Activated T-helper 1 cell treated with anti-CD3 and anti-CD28 coated beads, Interleukin-12 subunit alpha, Interleukin-12 subunit beta, Interleukin-2, Interleukin-4 antibody, amounts not matched to agents 30 ng/mL and 10 ng/mL and 1 ng/mL, durations not matched to agents 14 hours and 24 hours and 36 hours (primary cell): ENCODE measurements at places on chromosomes 1 and 21. TPM values are rescaled to one million over a fixed set of nuclear protein-coding genes. Genes with fewer than 3 reads are reported as not detected.
A peak's percentile ranks its signal among the peaks of the same experiment; 100 is the strongest.

- no peak for DNase-seq
Observed at GRCh38 chr1:162213281-162213912, 143.9 kb downstream of the NOS1AP start.

DNA sequence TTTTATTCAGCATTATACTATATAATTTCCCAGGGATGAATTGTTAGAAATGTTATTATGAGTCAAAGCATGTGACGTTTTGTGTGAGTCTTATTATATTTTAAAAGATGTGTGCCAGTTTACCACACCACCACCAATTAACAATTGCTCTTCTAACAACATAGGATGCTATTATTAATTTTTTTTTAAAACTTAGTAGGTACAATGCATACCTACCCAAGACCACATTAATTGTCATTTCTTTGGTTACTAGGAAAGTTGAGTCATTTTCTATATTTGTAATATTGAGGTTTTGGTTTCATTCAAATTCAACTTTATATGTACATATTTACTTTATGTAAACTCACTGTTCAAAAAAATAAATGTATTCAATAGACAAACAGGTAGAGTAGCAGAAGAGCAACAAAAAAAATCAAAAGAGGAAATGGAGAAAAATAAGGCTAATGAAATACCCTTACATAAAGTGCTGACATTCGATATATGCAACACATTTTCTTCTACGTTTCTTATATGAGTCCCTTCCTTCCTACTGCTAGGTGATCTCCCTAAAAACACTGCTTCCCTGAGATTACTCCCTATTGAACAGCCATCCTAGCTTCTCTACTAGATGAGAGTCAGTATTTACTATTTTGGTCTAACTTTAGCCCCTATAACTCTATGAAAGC is 9.6 kb downstream of the GCLM start:
- DNase-seq: no peak

Gene BNIPL
- total RNA-seq: 0.70 and 0.73 TPM in 2 replicates

Gene TMEM240
- total RNA-seq: 0.41 and 1.0 TPM in 2 replicates

Gene SH2D2A
- total RNA-seq: 283 and 286 TPM in 2 replicates

DNA sequence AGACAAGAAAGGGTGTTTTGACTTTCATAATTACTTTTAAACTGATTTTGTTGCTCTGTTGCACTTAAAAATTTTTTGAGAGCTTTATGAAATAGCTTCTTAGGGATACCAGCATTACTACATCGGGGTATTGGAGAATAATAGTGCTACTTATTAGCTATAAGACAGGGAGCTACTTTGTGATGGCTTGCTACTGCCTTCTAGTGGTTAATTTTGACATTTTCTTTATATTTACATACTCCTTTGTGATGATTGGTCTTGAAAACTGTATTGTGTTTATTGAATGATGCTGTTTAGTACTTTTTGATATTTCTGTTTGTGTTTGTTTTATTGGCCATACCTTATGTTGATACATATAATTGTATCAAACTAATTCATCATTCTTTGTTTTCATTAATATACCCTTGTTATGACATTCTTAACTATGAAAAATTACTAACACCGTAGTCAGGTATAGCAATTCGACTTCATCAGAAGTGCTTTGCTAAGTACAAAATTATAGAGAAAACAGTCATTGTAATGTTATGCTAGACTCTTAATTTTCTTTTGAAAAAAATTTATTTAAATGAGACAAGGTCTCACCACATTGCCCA is 85.5 kb downstream of the CLIC4 start:
- no peak for DNase-seq

DNA sequence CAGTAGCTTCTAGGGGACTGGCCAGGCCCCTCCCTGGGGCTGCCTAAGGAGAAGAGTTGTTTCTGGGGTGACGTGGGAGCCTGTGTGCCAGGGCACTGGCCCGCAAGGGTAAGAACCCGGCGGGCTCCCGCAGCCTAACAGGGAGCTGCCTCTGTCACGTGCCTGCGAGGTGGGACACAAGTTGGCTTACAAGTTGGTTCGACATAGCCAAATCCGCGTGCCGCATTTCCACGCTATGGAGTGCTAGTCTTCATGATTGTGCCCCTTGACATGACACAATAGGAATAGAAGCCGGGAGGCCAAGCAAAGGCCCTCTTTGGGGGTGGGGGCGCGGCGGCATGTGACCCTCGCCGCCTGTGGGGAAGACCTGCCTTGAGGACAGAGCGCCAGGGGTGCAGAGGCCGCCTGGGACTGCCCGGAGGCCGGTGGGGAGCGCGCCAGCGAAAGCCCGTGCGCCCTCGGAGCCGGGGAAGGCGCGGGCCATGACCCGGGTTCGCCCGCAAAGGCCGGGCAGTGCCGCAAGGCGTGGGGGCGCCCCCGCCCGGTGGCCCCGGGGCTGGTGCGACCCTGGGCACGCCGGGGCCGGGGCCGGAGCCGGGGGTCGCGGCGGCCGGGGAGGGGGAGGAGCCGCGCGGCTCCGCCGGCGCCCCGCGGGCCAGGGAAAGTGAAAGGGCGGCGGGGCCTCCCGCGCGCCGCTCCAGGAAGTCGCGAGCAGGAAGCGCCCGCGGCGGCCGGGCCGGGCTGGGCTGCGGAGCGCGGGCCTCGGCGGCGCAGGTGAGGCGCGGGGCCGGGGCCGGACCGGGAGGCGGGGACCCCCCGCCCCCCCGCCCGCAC is at the start of gene SLC37A1:
SLC37A1 (plus strand) TSS at position 702 of the 834 bp plus-strand sequence. CDS start 4,603 bp downstream, outside the sequence.
- DNase-seq: peak; percentile 47

DNA sequence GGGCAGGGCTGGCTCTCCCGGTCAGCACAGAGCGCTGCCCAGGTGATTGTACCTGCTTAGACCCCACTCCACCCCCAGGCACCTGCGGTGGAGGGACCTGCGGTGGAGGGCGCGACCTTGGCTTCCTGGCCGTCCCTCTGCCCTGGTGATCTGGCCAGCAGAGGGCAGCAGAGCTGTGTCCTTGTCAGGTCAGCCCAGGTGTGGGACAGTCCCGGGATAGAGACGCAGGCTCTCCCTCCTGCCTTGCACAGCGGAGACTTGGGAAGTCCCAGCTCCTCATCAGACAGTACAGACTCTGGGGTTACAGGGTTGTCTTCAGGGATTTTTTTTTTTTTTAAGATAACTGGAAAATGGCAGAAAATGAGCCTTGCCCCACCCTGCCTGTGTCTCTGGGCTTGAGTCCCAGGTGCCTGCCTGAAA is 10.0 kb downstream of the SLX9 start:
- peak; percentile 65 for DNase-seq

DNA sequence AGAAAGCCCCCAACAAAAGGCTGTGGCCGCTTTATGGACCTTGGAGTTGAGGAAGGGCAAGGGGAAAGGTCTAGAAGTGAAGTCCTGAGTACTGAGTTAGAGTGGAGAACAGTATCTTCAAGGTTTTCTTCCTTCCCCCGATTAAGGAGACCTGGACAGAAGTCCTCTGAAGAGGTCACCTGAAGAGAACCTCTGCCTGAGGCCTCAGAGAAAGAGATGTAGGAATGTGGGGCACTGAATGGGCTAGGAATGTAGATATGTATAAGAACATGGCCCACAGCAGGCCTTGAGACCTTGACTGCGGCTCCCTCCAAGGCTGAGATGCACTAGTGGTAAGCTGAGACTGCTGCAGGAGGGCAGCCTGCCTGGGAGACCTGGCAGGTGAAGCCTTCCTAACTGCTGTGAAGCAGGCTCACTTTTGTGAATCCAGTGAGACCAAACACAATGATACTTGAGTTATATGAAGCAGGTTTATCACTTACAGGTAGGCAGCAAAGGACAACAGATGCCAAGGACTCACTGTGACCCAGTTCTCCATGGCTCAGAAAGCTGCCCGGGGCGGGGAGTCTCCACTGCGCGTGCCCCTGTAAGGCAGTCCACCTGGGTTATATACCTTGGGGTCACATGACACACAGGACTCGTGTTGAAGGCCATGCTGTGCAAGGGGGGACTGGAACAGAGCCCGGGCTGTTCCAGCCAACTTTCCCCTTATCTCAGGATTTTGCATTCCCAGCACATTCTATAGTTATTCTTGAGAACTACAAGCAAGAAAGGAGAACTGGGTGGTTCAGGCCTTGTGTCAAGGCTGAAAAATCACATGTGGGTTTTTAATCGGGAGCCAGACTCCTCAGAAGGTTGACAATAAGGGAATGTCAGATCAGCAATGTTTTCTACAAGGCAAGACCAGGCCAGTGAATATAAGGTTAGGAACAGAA is 78.8 kb upstream of the PPM1J start:
- no peak for DNase-seq

Gene CELA2A
- not detected in 2 replicates for total RNA-seq

Gene NID1
- total RNA-seq: 0.44 and 0.65 TPM in 2 replicates

Gene C1QC
- total RNA-seq: not detected in 2 replicates

Gene CYP4Z1
- total RNA-seq: not detected in 2 replicates
